GM12878 (cell line): ENCODE measurements at places on chromosomes 6 and 20. TPM values are rescaled to one million over a fixed set of nuclear protein-coding genes. Genes with fewer than 3 reads are reported as not detected.

DNA sequence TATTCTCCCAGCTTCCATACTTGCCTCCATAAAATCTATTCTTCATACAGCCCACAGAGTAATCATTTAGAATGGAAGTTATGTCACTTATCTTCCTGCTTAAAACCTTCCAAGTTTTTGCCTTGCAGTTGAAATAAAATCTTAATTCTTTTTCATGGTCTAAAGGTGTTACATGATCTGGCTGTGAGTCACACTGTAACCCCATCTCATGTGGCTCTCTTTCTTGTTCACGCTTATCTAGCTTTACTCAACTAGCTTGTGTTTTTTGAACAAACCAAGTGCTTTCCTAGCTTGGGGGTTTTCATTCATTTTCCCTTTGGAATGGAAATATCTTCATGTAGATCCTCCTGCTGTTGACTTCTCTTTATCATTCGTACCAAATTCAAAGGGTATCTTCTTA lies 23.6 kb upstream of the THEMIS start:
- no peak for DNase-seq

- DNase-seq = no peak
Observed at GRCh38 chr20:19338960-19339359, 126.5 kb downstream of the SLC24A3 start.

DNA sequence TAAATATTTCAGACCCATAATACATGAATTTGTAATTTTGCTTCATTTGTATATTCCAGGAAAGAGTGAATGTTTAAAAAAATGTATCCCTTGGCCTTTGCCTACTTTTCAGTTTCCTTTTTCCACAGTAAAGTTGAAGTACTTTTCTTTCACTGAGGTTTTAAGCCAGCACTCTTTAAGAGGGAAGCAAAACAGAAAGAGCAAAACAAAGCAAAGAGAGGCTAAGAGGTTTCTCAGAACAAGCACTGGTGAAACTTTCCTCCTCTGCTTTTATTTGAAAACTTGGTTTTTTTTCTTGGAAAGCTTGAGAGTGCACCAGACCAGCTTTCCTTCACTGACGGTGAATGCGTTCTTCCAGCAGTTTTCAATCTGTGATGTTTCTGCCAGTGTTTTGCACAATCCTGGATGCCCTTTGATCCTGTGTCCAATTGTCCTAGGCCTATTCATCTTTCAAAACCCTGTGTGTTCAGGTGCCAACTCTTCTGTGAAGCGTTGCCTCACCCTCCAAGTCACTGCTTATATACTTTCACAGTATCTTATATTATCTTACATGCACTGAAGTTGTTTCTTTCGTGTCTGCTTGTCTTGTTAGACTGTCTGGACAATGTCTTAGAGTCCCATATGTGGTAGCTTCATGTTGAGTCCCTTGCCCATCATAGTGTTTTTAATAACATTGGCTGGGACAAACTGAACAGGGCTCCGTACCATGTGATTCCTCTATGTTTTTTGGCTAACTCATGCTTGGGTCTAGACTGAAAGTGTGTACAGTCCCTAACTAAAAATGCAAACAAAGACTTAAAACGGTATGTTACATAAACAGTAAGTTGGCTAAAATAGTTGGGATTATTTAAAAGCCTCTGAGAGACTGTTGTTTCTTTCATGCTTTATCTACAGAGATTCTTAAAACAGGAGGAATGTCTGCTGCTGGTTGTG lies 1.9 kb downstream of the RNF217 start:
- DNase-seq = no peak

- DNase-seq = no peak
Observed at GRCh38 chr20:57964011-57964862, 254.4 kb upstream of the PMEPA1 start.

DNA sequence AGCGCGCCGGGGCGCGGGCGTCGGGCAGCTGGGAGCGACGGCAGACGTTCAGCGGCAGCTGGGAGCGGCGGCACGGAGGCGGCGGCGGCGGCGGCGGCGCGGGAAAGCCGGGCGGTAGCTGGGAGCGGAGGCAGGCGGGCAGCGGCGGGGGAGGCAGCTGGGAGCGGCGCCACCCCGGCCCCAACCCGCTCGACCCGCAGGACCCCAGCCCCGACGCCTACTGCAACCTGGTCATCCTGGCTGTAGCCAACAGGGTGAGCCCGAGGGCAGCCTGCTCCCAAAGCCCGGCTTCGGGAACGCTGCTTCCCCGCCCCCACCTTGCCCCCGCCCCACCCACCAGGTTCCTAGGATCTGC lies 8.9 kb downstream of the CCM2L start:
- DNase-seq = no peak

DNA sequence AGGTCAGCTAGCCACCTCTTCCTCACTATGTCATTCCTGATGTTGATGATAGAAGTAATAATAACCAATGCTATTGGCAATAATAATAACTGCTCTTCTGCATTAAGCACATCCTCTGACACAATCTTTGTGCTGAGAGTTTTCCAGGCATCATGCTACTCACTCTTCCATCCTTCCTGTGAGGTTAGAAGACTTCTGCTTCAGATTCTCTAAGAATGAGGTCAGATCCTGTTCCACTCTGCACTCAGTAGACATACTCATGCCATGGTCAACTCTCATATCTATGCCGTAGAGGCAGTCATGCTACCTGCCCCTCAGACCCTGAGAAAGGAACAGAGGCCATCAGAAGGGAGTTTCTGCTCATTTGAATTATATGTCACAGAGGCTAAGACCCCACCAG lies 98.1 kb upstream of the TOP1 start:
- DNase-seq = no peak

- no peak for DNase-seq
Observed at GRCh38 chr20:11018668-11019170, 344.9 kb upstream of the JAG1 start.

DNA sequence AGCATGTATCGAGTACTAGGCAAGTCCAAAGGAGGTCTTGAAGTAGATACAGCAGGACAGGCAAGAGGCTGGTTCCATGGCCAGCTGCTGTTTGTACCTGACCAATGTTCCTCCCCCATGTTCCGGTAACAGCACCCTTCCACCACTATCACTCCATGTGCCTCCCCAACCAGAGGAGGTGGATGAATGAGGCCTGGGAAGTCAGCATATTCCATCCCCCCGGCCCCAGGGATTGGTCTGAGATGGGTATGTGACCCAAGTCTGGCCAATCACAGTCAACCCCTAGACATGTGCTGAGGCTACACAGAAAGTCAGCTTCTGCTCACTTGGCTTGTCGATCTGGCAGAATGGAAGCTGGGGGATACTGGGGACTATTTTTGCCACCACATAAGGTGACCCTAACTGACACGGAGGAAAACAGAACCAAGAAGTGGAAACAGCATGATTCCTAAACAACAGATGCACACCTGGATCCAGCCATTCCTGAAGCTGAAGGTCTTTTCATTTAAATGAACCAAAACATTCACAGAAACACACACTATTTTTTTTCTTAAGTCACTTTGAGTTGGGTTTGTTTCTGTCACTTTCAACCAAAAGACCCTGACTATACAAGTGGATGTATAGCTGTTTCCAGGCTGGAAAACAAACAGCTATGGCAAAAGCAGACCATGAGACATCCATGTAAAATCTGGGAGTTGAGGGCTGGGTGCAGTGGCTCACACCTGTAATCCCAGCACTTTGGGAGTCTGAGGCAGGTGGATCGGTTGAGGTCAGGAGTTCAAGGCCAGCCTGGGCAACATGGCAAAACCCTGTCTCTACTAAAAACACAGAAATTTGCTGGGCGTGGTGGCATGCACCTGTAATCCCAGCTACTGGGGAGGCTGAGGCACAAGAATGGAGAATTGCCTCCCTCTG lies 70.4 kb upstream of the PTPN1 start:
- no peak for DNase-seq

- no peak for DNase-seq
Observed at GRCh38 chr6:135932651-135933050, 81.2 kb downstream of the PDE7B start.

GRCh38 chr6:49121970-49122369 lies 341.1 kb downstream of the MMUT start:
- DNase-seq = no peak

GRCh38 chr20:49029203-49029602 lies 16.9 kb upstream of the CSE1L start:
- no peak for DNase-seq

- no peak for DNase-seq
Observed at GRCh38 chr20:25529295-25529951, 55.9 kb downstream of the NINL start.

- DNase-seq = no peak
Observed at GRCh38 chr6:119627908-119628669, 278.5 kb upstream of the MAN1A1 start.

DNA sequence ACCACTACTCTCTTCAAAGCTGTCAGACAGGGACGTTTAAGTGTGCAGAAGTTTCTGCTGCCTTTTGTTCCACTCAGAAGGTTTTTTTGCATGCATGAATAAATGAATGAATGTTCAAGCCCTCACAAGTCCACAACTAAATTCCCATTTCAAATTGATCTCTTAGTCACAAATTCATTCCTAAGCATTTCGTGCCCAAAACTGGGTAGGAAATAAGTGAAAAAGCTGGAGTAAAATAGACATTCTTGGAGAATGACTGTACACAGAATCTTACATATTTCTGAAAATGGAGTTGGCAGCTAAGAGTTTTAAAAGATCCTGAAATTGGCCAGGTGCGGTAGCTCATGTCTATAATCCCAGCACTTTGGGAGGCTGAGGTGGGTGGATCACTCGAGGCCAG lies 117.6 kb downstream of the PERP start:
- no peak for DNase-seq

- no peak for DNase-seq
Observed at GRCh38 chr20:53364646-53365045, 229.0 kb downstream of the ZNF217 start.

- no peak for DNase-seq
Observed at GRCh38 chr20:35575958-35576357, 34.1 kb downstream of the ERGIC3 start.

DNA sequence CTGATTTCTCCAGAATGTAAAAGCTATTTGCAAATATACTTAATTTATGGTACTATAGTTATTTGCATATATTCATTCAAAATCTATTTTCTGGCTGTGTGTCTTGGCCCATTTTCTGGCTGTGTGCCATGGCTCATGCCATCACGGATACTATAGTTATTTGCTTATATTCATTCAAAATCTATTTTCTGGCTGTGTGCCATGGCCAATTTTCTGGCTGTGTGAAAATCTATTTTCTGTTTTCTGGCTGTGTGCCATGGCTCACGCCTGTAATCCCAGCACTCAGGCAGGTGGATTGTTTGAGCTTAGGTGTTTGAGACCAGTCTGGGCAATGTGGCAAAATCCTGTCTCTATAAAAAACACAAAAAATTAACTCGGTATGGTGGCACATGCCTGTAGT lies 28.9 kb upstream of the RIPK1 start:
- no peak for DNase-seq

The SLC22A3 gene
- polyA plus RNA-seq = not detected in 2 replicates

The SUMO4 gene
- 1.0 TPM in 2 replicates for polyA plus RNA-seq

The HFE gene
- polyA plus RNA-seq = 0.88 and 1.3 TPM in 2 replicates

The SIRPD gene
- polyA plus RNA-seq = 0.70 and 0.74 TPM in 2 replicates

The HEY2 gene
- polyA plus RNA-seq = 0.14 and 0.48 TPM in 2 replicates

The GSTA1 gene
- polyA plus RNA-seq = not detected in 2 replicates
